ENCODE measurements at places on chromosomes 11 and 22.

GRCh38 chr11:104907521-104908185, 9.4 kb upstream of the CASP12 start:
- DNase-seq: no peak

DNA sequence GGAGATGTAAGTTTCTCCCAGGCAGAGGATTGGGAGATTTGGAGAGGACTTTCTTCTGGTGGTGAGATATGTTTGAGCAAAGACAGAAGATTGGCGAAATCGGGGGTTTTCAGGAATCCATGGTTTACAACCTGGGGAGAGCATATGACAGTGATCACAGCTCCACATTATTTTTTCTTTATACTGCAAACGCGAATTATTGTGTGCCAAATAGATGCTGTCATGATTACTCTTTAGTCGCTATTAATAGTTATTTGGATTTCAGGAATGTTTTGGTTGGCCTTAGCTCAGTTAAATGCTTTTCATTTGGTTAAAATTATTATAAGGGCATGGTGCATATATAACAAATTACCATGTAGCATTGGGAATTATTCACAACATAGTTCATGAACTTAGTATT, 15.2 kb downstream of the ATXN10 start:
- no peak for DNase-seq

DNA sequence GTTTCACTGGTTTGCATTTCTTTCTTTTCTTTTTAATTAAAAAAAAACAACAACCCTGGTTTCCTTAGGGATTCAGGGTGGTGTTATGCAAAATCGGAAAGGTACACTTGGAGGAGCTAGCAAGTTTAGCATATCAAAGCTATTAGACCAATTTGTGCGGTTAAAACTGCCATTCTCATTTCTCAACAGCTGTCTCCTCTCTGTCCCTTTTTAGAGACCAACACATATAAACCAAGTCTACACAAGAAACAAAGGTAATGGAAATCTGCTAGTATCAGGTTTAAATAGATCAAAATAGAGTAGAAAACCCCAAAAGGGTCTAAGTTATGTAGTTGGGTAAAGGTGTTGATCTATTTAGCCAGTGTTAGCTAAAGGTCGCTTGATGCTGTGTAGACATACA, 1.7 kb upstream of the SESN3 start:
- DNase-seq: no peak

DNA sequence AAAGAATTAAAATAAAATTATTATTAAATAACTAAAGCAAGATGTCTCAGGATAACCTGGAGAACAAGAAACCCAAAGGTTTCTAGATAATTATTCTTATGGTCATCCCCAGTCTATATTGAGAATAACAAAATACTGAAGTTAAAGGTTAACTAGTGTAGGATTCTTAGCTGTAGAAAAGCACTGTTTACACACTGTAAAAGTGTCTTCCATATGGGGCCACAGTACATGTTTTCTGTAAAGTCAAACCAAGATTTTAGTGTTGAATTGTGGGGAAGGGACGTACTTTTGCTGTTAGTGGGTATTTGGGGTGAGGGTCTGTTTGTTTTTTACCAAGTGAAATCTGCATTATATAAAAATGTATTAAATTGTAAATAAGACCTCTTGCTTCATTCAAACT, 47.5 kb upstream of the SOX6 start:
- no peak for DNase-seq
